ENCODE measurements at places on chromosomes 6 and 20.

DNA sequence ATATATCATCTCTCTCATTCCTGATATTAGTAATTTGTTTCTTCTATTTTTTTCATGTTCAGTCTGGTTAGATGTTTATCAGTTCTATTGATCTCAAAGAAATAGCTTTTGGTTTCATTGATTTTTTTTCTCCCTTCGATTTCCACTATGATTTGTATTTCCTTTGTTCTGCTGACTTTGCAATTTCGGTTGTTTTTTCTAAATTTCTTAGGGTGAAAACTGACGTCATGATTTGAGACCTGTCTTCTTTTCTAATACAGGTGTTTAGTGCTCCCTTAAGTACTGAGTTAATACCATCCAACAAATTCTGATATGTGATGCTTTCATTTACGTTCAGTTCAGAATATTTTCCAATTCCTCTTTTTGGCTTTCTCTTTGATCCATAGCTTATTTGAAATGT, 25.2 kb downstream of the STX7 start:
- DNase-seq: no peak

GRCh38 chr20:44596876-44597275, 14.5 kb downstream of the PKIG start:
- DNase-seq: no peak

DNA sequence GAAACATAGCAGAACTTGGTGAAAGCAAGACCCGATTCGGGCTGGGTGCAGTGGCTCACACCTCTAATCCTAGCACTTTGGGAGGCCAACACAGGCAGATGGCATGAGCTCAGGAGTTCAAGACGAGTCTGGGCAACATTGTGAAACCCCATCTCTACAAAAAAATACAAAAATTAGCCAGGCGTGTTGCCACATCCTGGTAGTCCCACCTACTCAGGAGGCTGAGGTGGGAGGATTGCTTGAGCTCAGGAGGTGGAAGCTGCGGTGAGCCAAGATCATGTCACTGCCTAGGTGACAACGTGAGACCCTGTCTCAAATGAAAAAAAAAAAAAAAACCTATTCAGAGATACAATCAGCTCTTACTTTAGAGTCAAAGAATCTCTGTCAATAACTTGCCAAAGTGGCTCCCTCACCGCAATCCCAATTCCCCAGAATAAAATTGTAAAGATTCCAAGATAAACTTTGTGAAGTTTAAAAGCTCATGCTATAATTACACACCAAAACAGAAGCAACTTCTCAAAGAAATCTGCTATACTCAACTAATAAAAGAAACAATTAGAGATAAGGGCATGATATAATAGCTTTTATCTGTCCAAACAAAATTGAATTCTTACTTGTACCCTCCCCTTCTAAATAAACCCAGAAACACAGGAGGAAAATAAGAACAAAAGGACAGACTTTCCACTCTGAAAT, 33.6 kb downstream of the CDK19 start:
- no peak for DNase-seq

GRCh38 chr20:63895202-63895951, 451 bp downstream of the DNAJC5 start:
- DNase-seq: no peak

DNA sequence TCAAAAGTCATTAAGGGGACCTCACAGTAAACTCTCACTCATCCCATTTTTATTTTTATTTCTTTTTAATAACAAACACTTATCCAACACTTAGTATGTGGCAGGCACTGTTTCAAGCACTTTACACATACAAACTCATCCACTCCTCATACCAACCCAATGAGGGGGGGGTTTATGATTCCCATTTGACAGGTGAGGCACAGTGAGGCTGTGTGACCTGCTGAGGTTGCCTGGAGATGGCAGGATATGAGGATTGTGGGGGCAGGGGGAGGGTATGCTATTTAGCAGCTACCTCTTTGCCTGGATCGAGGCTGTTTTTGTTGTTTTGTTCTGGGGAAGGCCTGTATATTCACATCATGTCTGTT, 219.8 kb downstream of the KIF16B start:
- no peak for DNase-seq
